Stimulated activated CD8-positive, alpha-beta memory T cell treated with anti-CD3 and anti-CD28 coated beads, Interleukin-7, amount 100 ng/mL, for 1 hour (primary cell): ENCODE measurements at places on chromosomes 6 and 20.

GRCh38 chr20:60785785-60786184, 466.3 kb upstream of the CDH4 start:
- no peak for DNase-seq

DNA sequence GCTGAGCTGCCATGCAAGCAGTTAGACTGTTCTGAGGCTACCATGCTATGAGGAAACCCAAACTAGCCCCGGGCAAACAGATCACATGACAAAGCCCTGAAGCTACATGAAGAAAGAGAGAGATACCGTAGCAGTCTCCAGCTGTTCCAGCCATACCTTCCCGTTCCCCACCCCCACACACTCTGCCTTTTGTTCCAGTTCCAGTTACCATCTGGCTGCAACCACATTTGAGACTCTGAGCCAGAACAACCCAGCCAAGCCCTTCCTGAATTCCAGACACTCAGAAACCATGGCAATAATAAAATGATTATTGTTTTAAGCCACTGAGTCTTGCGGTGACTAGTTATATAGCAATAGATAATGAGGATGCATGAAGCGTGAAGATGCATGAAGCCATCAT, 28.3 kb downstream of the RIN2 start:
- no peak for DNase-seq

- DNase-seq, result no peak
Measured at GRCh38 chr20:6877633-6878032, 110.1 kb downstream of the BMP2 start.

GRCh38 chr6:116371120-116371917, 572 bp downstream of the DSE start:
- DNase-seq, result no peak

- no peak for DNase-seq
Measured at GRCh38 chr6:149267072-149267471, 50.4 kb upstream of the TAB2 start.

GRCh38 chr6:48109944-48110343, 1.1 kb downstream of the PTCHD4 start:
- no peak for DNase-seq

GRCh38 chr20:52461582-52461981, 270.0 kb upstream of the ZFP64 start:
- DNase-seq, result no peak

DNA sequence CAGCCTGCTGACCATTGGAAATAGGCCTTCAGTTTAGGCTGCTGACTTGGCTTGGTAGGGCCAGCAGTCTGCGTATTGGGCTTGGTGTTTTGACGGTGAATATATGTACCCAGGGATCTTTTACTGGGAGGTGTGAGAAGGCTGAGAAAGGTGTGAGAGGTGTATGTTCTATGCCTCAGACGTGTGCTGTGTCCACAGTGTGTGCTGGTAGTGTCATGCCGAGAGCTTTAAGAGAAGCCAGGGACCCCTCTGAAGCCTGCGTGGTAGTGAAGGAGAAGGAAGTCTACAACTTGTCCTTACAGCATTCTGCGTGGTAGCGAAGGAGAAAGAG, 2.1 kb downstream of the SS18L1 start:
- DNase-seq, result no peak

DNA sequence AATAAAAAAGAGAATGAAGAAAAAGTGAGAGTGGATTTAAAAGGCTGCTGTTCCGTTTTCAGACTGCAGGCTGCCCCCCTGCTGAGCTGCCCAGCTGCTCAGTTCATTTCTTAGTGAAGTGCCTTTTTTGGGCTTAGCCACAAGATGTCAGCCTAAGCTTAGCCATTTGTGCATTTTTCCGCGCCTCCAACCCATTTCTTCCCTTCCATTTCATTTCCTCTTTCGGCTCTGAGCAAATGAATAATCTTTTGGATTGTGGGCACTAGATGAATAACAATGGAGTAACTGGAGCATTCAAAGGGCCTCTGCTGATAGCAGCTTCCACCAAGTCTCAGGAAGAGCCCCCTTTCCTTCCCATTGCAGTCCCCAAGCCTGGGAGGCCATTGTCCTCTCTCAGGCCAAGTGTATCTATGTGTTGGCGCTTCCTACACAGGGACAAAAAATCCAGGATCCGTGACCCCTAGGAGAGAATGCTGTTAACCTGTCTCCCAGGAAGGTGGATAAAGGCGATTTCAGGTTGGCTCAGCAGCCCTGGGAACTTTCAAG, 83.5 kb upstream of the SPTLC3 start:
- no peak for DNase-seq

- DNase-seq, result no peak
Measured at GRCh38 chr6:288866-289265, 3.4 kb upstream of the DUSP22 start.

- DNase-seq, result no peak
Measured at GRCh38 chr20:62734326-62734725, 25.7 kb downstream of the NTSR1 start.

DNA sequence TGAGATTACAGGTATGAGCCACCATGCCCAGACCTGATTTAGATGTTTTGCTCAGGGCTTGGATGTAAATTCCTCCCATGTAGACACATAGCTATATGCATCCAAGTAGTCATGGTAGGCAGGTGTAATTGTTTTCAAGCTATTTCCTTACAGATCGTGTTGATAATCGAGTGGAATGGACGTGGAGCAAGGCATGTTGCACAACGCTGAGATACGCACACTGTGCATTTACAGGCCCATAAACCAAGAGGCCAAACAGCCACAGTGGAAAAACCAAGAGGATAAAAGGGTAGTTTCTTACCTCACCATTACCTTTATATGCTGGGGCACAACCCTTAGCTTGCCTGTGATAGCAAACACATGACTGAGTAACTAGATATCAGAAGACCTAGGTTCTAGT, 51.0 kb upstream of the ADGRF1 start:
- no peak for DNase-seq

DNA sequence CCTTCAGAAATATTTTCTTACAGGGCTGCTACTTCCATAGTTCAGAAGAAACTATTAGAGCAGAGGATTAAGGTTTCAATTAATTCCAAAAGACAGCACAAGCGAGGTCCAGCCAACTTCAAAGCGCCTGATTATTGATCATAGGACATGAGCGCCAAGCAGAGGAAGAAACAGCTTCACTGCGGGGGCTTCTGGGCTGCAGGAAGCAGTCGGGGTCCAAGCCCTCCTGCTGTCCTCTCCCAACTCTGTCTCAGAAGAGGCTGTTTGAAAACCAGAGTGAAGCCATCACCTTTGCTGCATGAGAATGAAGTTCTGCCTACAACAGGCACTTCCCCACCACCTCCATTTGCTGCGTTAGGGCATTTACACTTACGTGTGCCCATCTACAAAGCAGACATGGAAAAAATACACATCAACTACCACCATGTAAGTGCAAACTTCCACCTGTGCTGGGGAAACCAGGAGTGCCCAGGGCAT, 23.9 kb downstream of the SUMO4 start:
- no peak for DNase-seq

- DNase-seq, result no peak
Measured at GRCh38 chr20:50229156-50229607, 38.6 kb downstream of the CEBPB start.

- DNase-seq, result no peak
Measured at GRCh38 chr20:57282670-57283361, 16.4 kb upstream of the BMP7 start.

GRCh38 chr20:53763707-53764414, 170.2 kb upstream of the ZNF217 start:
- DNase-seq, result no peak

GRCh38 chr6:104710543-104711335, 149.0 kb downstream of the HACE1 start:
- DNase-seq, result no peak

GRCh38 chr20:19973961-19974629, 43.1 kb upstream of the NAA20 start:
- DNase-seq, result no peak

DNA sequence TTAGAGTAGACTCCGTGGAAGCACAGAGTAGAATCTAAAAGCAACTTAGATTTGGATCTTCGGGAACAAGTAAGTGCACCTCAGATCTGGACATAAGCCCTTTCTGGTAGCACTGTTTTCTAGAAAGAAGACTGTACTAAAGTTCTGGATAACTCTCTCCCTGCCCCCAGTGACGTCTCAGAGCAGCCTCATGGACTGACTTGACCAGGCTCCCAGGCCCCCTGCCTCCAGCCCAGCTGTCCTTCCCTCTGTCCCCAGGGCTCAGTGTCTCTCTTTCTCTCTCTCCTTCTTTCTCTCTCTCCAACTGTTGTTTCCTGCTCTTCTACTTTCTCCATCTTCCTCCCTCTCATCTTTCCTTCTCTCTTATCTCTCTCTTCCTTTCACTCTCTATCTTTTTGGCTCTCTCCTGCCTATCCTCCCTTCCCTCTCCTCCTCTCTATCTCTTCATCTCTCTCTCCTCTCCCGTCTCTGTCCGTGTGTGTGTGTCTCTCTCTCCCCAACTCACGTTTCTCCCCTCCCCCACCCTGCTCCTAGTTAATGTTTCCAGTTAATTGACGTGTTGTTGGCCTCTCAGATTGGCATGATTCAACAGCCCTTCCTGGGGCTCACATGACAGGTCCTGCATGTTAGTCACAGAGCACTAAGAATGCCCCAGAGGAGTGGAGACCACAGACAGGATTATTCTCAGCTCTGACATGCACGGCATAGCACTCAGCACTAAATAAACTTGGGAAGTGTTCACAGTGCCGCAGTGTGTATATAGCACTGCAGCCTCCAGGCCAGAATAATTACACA, 180.4 kb upstream of the FOXQ1 start:
- DNase-seq, result no peak

GRCh38 chr6:41199552-41200246, 1.2 kb downstream of the TREML2 start:
- DNase-seq, result no peak

- no peak for DNase-seq
Measured at GRCh38 chr20:19642860-19643259, 115.2 kb upstream of the RIN2 start.

- no peak for DNase-seq
Measured at GRCh38 chr20:4516876-4517275, 204.8 kb upstream of the PRND start.

GRCh38 chr6:89941031-89941762, 46.9 kb downstream of the GJA10 start:
- DNase-seq, result no peak

DNA sequence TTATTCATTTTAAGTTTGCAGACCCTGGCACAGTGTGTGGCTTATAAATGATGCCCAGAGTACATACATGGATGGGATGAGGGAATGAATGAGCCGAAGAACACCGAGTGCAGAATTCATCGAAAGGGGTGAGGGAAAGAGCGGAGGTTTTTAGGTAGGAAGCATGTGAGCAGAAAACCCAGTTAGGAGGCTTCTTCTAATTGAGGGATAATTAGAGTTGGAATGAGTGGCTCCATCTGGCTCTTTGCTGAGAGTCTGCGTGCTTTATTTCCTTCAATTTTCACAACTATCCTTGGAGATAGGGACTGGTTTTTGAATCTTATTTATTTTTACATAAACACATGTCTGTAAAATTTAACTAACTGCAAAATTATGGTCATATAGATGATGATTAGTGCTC, 150.7 kb downstream of the DOK5 start:
- no peak for DNase-seq

DNA sequence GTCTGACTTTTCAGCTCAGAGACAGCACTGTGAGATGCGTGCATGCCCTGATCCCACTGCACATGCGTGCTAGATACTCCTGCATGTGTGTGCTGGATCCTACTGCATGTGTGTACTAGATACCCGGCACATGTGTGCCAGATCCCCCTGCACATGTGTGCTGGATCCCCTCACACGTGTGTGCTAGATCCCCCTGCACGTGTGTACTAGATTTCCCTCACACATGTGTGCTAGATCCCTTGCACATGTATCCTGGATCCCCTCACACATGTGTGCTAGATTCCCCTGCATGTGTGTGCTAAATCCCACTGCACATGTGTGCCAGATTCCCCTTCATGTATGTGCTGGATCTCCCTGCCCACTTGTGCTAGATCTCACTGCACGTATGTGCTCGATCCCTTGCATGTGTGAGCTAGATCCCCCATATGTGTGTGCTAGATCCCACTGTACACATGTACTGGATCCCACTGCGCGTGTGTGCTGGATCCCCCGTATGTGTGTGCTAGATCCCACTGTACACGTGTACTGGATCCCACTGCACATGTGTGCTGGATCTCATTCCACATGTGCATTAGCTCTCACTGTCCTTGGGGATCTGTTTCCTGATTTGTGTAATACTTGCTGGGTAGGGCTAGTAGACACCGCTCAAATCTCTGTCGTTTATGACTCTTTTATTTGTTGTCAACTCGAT, 214.6 kb downstream of the SMOC2 start:
- DNase-seq, result no peak

DNA sequence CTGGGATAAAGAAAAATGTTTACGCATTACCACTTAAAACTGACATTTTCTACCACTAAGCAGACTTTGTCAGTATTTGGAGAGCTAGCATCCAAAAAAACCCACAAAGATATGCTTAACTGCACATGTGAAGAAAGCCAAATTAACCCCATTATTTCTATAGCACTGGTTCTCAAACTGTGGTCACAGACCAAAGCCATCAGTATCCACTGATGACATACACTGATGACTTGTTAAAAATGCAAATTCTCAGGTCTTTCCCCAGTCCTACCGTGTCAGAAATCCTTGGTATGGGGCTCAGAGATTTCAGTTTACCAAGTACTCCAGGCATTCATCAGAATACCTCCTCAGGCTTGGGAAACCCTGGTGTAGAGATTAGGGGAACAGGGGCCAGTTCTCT, 230.2 kb downstream of the PTPRK start:
- DNase-seq, result no peak

DNA sequence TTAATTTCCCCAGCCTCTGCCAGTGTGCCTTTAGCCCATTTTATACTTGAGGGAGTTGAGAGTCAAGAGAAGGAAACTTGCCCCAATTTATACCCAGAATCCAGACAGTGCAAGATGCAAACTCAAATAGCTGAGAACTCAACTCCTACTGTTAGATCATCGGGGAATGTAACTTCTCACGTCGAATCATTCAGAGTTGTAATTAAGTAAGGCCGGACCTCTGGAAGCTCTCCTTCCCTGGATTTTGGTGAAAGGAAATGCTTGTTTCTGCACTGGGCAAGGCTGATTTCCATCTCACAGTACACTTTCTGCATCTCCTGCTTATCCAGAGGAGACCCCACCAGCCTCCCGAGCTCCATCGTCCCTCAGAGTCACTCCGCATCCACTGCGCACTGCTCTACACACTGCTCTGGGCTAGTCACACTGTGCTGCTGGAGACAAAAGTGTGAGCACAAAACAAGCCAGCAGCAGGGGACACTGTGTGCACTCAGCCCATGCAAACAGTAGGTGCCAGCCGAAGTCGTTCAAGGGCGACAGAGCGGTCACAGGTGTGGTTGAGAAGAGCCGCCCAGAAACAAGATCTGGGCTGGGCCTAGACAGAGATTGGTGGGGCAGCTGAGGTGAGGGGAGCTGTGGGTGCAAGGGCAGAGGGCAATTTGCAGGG, 150.4 kb upstream of the QKI start:
- no peak for DNase-seq

DNA sequence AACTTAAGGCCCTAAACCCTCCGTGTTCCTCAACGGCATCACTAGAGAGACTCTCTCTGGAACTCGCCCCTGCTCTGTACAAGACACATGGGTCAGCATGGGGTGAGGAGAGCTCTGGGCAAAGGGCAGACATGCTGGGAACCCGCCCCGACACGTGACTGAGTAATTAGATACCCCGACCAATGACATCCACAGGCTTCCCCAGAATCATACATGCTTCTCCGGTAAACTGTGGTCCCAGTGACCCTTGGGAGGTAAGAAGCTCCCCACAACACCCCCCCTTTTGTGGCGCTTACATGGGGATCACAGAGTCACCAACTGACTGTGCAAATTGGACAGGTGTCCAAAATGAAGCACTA, 31.7 kb upstream of the RPS6KA2 start:
- DNase-seq, result no peak
